Natural killer cell treated with Interleukin-12 subunit alpha and Interleukin-12 subunit beta and Interleukin-15 and Interleukin-18, amount 100 ng/mL, for 72 hours (primary cell): ENCODE measurements at places on chromosomes 12 and 14.

DNA sequence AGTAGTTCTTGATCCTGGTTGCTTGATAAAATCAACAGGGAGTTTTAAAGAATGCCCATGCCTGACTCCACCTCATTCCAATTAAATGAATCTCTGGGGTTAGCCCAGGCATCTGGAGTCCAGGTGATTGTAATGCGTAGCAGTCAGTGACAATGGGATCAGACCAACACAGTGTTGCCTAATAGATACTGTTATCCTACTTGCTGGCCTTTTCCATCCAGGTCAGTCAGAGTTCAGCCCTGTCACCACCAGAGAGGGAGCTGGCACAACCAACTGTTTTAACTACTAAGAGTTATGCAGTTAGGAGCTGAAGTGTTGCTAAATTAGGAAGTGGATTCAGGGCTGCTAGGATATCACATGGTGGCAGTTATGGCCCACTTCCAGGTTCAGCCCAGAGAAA is 107.1 kb downstream of the GPR135 start:
- no peak for DNase-seq

- DNase-seq: no peak
Measured at GRCh38 chr12:91703491-91704283, 442.0 kb downstream of the BTG1 start.

- DNase-seq: no peak
Measured at GRCh38 chr12:112808156-112808555, 16.6 kb downstream of the RPH3A start.

DNA sequence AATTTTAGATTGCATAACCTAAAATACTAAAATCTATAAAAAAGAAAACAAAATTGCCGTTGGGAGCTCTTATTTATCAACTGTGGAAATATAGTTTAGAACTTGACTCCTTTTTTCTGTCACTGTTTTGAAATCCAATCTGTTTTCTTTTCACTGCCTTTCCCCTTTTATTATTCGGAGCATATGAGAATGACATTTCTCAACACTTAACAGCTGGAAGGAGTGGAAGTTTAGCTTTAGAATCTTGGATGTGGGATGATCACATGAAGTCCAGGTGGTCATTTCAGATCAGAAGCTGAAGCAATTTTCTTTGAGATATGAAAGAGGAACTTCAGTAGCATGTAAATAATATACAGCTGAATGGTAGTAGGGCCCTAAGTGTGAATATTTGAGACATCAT is 16.7 kb downstream of the TRHDE start:
- no peak for DNase-seq

DNA sequence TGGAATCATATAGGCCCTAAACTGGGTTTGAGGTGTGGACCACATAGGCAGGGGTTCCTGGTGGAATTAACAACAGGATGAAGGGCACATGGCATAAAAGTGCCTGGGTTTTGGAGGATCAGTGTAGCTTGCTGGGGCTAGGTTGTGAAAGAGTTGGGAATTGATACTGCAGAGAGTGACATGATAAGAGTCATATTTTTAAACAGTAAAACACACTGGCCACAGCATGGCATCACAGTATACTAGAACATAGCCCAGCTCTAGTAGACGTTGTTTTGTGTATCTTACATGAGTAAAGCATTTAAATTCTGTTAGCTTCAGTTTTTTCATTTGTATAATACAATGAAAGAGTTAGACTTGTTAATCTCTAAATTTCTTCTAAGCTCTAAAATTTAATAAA is 102.0 kb downstream of the POLR3B start:
- DNase-seq: no peak

DNA sequence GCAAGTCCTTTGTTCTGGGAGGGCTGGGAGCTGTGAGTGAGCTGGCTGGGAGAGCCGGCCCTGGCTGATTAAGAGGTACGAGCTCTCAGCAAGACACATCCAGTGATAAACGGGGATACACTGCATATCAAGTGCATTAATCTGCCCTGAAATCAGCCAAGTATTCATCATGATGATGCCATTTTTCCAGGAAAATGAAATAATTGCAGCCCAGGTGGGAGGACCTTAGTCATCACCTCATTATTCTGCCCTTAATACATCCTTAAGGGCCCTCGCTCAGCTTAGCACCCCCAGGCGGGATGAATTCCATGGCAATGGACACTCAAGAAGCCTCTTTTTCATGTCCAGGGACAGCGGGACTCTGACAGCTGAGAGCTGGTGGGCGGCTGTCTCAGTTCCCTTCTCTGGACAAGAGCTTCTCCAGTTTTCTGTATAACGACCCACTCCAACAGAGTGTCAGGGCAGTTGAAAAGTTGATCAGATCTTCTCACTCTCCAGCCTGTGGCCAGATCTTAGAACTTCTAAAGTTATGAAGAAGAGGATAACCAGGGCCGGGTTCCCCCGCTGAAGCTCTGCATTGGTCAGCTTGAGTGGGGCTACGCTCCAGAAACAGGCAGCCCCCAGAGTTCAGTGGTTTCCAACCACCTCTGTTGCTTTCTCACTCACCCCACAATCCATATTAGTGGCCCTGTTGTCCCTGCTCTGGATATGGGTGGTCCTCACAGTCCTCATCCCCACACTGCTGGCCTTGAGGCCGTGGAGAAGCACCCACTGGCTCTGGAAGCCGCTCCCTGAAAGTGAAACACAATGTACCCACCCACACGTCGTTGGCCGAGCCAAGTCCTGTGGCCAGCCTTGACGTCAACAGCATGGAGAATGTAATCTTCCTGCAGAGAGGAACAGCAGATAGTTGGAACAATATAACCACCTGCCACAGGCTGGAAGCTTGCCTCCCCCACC is 306.2 kb upstream of the DIO3 start:
- no peak for DNase-seq

- DNase-seq: no peak
Measured at GRCh38 chr12:111089616-111090015, 169.2 kb upstream of the MYL2 start.

- DNase-seq: no peak
Measured at GRCh38 chr12:75892731-75893408, 138.7 kb downstream of the PHLDA1 start.

DNA sequence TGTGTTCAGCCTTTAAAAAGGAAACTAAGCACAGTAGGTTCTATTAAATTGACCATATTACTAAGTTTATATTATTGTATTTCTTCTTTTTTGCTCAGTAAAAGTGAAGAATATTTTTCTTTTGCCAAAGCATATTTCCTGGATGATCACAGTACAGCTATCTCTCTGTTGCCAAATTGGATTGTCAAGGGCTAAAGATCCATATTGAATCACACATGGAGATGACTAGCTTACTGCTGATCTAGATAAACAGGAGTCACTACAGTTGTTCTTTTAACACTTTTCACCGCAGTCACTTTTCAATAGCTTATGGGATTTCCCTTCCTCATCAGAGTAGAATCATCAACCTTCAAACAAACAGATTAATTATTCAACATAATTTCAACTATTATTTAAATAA is 78.6 kb downstream of the LRRC9 start:
- DNase-seq: no peak

GRCh38 chr14:85744573-85744972 is 214.6 kb downstream of the FLRT2 start:
- DNase-seq: no peak

DNA sequence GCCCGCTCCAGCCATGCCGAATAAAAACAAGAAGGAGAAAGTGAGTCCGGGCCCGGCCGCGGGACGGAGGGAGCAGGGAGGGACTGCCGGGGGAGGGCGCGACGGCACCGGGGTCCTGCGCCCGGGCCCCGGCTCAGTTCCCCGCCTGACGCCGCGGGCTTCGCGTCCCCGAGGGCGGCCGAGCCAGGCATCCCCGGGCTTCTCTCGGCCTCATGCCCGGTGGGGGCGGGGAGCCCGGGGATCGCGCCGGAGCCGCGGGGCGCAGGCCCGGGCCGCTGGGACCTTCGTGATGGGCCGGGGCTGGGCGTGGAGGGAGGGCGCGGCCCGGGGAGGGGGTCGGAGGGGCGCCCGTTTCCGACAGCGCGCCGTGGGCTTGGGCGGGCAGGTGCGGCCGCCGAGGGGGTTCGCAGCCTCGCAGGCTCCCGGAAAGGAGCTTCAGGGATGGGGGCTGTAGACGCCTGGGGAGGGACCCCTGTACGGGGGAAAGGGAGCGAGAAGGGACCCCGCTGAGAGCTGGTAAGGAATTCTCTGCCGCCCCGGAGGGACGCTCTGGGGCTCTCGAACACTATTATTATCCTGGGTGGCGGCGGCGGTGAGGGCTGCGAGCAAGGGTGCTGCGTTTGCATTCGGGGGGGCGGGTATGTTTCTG is 496 bp downstream of the PPP2R5C start:
- no peak for DNase-seq

DNA sequence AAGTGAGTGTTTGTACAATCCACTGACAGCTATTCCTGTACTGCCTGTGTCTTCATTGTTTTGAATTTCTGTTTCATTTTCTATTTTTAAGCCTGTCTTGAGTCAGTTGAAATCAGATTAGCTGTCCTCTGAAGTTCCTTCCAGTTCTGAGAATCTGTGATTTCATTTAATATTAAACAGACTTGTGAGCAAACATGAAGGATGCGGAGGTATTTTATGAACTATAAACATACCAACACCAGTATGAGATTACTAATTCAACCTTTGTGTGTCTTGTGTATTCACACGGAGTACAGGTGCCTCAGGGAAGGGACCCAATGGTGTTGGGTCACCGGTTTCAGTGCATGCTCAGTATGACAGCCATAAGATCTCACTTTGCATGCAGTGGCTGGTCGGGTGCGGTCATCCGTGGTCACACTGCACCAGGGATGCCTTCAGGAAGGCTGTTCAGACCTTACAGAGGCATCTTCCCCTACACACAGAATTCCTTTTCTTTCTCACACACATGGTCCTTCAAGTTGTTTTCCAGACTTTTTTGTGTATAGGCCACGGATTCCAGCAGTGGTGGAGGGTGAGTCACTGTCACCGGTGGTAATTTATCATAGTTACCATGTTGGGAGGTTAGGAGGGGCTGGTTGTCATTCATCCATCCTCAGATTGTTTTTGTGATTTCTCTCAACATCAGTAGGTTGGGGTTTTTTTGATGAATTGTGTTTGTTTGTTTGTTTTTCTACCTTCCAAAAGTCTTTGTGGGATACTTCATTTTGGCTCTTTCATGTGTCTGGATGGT is 103.0 kb upstream of the SFSWAP start:
- no peak for DNase-seq

DNA sequence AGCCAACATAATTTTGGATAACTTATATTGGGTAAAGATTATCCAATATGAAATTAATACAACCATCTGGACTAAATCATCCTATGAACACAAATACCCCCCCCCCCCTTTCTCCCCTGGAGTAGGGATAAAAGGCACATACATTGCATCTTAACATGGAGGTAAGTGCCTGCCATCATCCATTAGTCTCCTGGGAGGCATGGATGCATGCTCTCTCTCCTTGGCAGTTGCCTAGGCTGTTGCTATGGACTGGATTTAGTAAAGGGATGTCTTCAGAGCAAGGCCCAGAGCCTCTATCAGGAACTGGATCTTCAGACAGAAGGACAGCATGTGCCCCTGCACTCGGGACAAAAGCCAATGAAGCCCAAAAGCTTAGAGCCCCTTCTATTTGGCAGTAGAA is 40.6 kb downstream of the SMOC1 start:
- DNase-seq: no peak

- DNase-seq: no peak
Measured at GRCh38 chr12:5487948-5488625, 56.2 kb downstream of the NTF3 start.

GRCh38 chr14:63237791-63238190 is 33.5 kb downstream of the RHOJ start:
- no peak for DNase-seq

DNA sequence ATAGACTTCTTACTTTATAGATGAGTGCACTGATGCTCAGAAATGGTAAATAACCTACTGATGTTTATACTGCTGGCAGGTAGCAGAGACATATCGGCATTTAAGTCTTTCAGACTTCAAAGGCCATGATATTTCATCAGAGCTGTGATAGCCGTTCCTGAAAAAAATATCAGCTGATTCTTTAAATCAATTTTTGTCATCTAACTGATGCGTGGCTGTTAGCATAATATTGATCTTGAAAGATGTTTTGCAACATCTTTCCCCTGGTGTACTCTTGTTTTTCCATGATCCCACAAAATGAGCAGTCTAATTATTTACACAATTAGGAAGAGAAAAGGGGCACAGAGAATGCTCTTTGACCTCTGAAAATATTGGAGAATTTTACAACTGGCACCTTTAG is 1.6 kb upstream of the SLCO1B1 start:
- no peak for DNase-seq

GRCh38 chr14:69133206-69134125 is 19.5 kb downstream of the DCAF5 start:
- no peak for DNase-seq

DNA sequence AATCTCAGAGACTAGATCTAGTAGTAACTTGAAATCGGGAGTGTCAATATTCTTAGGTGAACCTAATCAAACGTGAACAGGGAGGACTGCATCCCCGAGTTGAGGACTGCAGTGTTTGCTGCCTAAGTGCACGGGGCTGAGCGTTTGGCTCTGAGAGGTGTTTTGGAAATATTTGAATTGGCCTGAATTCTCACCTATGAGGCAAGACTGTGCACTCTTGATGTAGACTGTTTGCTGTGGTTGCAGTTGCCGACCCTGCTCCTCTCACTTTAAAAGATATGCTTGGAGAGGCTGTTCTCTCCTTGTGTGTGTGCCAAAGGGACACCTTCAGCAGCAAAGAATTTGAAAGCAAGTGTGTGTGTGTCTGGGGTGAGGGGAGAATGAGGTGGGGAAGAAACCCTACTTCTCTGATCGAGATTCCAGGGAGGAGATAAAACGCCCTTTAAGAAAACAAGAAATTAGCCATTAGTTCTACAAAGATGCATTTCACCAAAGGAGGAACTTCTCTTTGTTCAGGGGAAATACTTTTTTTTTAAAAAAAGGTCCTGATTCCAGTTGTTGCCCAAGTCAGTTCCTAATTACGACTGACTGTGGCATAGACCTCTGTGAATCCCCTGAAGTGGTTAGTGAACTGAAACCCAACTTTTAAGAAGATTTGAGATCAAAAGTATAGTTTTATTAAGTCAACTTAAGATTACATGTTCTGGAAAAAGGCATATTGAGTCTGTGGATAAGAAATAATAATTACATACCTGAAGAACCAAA is 106.6 kb downstream of the DYRK2 start:
- no peak for DNase-seq

DNA sequence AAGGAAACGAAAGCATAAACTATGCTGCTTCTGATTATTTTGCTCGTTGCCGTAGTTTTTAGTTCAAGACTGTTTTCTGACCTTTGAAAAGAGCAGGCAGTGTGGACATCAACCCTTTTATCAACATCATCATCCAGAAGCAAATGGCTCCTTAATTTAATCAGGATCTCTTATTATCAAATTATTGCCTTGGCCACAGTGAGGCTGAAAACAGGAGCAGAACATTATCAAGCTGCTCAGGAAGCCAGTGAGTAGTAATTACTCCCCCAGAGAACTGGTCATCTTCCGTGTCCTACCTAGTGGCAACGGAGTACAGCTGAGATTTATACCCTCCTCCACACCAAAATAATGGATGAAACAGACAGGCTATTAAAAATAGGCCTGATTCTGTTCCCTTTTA is 2.2 kb upstream of the DIABLO start:
- no peak for DNase-seq

- no peak for DNase-seq
Measured at GRCh38 chr12:6834254-6834653, 6.0 kb downstream of the P3H3 start.
